ENCODE measurements at places on chromosomes 13 and 19.
A peak's percentile ranks its signal among the peaks of the same experiment; 100 is the strongest.

DNA sequence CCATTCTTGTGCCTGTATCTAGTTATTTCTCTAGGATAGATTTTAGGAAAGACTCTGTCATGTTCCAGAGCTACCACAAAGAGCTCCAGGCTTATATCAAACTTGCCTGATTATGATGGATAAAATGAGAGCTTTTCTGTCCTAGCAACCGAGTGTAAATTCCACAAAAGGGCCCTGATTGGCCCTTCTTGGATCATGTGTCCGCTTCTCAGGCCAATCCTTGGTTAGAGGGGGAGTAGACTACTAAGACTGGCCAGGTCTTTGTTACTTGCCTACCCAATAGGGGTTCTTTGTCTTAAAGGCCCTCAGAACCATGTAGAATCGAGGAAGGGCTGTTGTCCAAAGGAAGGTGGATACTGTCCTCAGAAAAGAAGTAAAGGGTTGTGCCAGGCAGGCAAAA is 2.4 kb downstream of the DHX34 start:
- no peak for DNase-seq

DNA sequence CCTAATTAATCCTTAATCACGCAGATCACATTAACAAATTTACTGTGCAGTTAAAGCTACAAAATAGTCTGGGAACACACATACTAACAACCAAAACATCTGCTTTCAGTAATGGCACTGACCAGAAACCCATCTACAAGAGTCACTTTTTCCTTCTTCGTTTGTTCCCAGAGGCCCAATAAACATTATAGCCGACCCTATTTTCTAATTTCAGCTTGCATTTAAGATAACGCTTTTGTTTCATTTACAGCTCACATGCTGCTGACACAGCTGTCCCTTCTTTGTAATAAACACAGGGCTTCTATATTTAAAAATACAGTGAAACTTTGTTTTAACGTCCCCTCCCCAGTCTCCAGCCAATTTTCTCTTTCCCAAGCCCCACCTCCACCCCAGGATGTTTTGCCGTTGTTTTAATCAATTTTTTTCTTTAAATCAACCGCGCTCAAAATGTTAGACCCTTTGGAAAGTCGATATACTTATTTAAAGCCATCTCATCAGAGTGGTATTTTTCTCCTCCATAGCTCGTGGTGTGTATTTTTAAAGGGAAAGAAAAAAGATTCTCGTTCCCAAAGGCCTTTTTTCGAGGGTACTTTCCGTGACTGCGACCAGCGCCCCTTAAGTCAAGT is 1.7 kb upstream of the WBP4 start:
- no peak for DNase-seq

GRCh38 chr19:556611-557382 is 12.9 kb downstream of the GZMM start:
- no peak for DNase-seq

GRCh38 chr13:50129081-50129705 is 113.9 kb downstream of the KCNRG start:
- no peak for DNase-seq

- DNase-seq: no peak
These were observed 42.8 kb downstream of the PIN1 start for GRCh38 chr19:9877780-9878510.

DNA sequence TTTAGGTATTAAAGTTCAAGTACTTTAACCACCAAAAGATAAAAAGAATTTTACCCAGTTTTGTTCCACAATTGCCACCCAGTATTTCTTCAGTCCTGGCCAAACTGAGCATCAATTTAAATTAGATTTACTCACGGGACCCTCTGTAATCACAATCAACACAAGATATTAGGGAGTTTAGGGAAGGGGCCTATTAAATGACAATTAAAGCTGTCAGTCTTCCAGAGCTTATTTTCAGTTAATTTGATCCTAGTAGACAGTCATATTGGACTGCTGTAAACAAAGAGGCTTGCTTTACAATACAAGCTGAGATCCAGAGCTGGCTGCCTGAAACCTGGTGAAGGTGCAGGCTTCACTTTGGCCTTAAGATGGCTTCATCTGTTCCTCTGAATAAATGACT is 321.2 kb upstream of the NBEA start:
- DNase-seq: no peak

- DNase-seq: no peak
These were observed 138.1 kb downstream of the POU4F1 start for GRCh38 chr13:78465250-78465649.

GRCh38 chr13:66492479-66492878 is 737.7 kb downstream of the PCDH9 start:
- DNase-seq: no peak

GRCh38 chr13:43799191-43799590 is 12.4 kb upstream of the ENOX1 start:
- no peak for DNase-seq

- DNase-seq: no peak
These were observed 6.3 kb downstream of the NHLRC3 start for GRCh38 chr13:39044536-39044935.

DNA sequence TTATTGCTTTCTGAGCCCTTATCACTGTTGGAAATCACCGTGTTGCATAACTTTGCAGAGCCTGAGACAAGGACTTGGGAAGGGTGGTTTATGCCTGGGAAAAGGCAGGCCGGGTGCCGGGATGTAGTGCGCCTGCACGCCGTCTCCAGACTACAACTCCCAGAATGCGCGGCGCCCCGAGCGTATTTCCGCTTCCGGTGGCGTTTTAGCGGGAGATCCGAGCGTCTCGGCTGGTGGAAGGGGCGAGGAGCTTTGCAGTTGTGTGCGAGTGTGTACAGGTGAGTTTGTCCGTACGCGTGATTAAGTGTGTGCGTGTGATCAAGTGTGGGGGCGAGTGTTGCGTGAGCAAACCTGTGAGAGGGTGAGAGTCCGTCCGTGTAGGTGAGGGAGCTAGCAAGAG is 75.4 kb downstream of the PEG3 start:
- no peak for DNase-seq

- DNase-seq: no peak
These were observed 6.0 kb downstream of the ZNF564 start for GRCh38 chr19:12545267-12545666.

DNA sequence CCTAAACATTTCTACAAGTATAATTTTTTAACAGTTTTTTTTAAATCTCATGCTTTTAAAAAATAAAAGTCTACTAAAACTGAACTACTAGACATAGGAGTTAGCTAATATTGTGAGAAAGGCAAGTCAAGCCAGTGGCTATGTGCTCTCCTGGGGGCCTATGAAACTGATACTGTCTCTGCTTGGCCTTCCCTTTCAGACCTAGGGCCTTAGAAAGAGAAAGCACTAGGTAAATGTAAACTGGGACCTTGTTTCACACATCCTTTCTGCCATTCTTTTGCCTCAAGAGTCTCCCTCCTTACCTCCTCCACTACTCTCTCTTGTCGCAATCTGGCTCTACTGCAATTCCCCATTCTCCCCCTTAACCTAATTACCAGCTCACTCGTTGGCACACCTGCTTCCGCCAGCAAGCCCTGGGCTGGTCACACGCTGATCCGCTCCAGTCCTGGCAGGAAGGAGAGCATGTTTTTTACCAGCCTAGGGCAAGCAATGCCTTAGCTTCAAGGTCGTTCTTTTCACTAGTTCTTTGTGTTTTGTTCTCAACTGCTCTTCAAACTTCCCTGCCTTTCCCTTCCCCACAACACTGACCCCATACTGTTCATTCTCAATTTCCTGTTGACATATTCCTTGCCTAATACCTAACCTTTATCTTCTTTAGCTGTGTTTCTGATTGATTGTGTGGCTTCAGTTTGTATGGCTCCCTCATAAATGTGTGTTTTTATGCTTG is 23.1 kb downstream of the TBC1D4 start:
- DNase-seq: no peak

- DNase-seq: no peak
These were observed 773.2 kb upstream of the SLC10A2 start for GRCh38 chr13:103839460-103839859.

DNA sequence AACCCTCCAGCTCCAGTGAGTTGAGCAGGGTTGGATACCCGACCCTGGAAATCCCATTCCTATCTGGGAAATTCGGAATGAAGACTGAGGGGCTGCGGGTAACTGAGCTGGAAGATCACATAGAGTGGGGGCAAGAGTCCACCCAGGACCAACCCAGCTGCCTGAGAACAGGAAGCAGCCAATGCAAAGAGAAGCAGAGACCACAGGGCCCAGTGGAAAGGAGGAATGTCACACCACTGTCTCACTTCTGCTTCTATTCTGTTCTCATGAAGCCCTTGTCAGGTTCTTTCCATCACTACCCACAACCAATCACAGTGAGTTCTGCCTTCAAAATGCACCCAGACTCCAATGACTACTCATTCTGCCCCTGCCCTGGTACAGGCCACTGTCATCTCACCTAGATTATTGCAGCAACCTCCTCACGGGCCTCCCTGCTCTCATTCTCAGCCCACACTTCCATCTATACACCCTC is 15.3 kb downstream of the DYRK1B start:
- DNase-seq: no peak

DNA sequence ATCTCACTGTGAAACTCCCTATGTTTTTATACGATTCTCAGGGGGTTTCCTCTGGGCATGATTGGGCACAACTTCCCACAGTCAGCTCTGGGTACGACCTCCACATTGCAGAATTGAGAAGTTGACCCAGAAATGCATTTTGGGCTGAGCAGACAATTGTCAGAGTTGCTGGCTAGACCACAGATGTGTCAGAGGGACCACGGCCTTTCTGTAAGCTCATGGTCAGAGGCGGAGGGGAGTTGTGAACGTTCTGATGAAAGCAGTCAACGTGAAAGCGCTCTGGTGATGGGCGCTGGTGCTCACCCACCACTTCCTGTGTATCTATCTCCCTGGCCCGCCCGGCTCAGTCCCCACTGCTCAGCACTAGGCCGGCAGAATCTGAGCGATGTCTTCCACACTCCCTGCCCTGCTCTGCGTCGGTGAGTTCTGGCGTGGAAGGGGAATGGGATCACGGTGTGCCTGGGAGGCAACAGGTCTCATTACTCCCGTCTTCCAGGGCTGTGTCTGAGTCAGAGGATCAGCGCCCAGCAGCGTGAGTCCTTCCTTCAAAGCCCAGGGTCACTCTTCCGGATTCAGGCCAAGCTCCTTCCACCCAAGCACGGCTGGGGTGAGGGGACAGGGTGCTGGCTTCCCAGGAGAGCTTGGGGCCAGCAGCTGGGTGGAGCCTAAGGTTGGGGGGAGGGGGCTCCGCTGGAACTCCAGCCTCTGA is at the start of gene NCR1:
Gene NCR1, plus strand, starts transcription at position 346 of the 709 bp plus-strand sequence. Its CDS starts 40 bp downstream, at position 386.
- peak; percentile 23 for DNase-seq

DNA sequence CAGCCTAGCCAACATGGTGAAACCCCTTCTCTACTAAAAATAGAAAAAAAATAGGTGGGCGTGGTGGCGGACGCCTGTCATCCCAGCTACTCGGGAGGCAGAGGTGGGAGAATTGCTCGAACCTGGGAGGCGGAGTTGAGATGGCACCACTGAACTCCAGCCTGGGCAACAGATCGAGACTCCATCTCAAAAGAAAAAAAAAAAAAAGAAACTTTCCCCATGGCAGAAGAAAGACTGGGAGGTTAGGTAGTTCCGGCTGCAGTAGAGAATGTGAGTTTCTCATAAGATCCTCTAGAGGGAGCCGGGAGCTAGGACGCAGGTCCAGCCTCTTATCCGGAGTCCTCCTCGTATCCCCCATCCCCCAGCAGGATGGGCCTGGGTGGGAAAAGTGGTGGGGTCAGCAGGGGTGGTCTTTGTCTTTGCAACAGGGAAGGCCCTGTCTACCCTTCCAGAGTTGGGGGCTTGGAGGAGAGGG is 13.2 kb upstream of the CREB3L3 start:
- DNase-seq: no peak

DNA sequence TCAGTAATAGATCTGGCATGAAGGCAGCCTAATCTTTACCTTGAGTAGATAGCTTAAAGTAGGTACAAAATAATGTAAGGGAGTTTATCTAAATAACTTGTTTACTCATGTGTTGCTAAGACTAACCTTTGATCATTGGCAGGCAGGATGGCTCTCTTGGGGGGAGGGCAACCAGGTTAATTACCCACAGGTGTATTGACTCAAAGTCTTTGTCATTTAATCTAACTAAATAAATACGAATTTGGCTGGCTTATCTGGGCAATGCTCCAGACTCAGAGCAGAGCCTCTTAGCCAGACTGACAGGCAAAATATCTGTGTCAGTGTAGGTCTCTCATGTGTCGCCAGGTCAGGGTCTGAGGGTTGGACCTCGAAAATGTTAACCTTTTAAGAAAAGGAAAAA is 283.4 kb upstream of the KLHL1 start:
- no peak for DNase-seq

DNA sequence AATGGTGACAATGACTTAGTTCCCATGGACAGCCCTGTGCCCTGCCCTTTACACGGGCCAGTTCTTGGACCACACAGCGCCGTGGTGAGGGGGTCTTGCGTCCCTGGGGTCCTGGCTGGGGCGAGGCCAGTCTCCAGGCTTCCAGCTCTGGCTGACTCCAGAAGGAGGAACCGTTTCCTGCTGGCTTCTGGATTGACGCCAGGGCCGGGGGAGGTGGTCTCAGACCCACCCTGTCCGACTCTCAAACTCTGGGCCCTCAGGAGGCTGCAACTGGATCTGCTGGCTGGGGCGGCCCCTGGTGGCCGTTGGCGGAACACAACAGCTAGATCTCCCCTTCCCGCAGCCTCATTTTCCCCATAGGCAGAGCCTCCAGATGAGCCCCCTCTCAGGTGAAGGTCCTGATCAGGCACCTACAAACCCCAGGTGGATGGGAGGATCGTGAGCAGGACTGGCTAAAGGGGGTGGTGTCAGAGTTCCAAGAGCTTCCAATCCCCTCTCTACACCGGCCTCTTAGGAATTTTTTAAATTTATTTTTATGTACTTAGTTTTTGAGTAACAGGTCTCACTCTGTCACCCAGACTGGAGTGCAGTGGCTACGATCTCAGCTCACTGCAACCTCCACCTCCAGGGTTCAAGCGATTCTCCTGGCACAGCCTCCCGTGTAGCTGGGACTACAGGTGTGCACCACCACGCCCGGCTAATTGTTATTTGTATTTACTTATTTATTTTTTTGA is 8.0 kb downstream of the CCDC194 start:
- no peak for DNase-seq

GRCh38 chr13:74032325-74032724 is 101.9 kb downstream of the KLF12 start:
- no peak for DNase-seq

DNA sequence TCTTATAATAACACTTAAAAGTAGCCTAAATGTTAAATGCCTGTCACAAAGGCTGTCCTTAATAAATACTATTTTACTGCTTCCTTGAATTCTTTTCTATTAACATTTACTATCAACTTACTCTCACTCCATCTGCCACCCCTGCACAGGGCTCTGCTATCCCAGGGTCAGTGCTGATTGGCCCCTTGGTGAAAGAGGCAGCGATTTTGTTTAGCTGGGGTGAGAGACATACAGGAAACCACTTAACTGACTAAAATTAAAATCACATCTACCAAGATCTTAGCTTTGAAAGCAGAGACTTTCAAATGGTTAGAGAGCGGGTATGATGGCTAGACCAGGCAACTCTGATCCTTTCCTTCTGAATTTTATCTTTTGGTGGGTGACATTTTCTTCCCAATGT is 149.9 kb upstream of the HTR2A start:
- DNase-seq: no peak

DNA sequence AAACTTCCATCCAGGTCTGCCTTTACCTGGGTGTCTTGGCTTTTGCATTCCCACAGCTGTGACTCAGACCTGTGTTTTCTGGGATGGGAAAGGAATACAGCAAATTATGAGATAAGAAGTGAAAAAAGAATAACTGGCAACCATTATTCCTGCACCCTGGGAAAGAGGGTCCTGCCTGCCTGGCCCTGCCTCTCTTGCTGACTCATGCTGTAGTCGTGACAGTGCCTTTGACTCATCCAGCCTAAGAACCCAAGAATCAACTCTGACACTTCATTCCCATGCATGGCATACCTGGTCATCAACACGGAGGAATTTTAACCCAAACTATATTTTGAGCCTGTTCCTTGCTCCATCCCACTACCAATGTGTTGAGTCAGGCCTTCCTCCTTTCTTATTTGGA is 185.4 kb upstream of the SERP2 start:
- DNase-seq: no peak

Measured in stimulated activated CD8-positive, alpha-beta memory T cell treated with anti-CD3 and anti-CD28 coated beads, Interleukin-15, amount 100 ng/mL, for 4 hours (primary cell).